ENCODE measurements at places on chromosomes 2 and 18. TPM values are rescaled to one million over a fixed set of nuclear protein-coding genes. Genes with fewer than 3 reads are reported as not detected.

DNA sequence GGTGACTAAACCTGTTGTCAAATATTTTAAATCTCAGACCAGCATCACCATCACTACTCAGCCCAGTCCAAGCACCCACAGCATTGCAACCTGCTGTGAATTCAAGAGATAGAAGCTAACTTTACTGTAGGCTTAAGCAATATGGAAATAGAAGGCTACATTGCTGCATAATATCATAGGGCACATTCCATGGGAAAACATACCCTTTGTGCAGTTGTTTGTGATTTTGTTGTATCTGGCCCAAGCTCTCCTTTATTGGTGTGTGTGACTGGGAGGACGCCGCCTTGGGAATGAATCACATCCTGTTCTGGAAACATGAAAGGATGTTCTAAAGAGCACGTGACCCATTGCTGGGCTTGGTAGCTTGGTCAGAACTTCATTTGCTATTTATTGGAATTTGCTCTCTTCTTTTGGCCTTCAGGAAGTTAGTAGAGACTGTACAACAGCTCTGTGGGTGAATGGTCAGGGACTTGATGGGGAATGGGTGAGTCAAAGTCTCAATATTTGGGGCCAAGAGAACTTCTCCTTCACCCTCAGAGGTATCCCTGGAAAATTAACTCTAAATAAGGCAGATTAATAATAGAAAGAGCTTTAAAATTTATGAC, 106.8 kb upstream of the SERPINE2 start:
- peaks cover 4% of the 10 kb centered on the region for H3K27me3 ChIP-seq
- no peaks in the 10 kb centered on the region for H3K4me1 ChIP-seq
- no peaks in the 10 kb centered on the region for H3K36me3 ChIP-seq
- no peak for DNase-seq
- H3K27ac ChIP-seq, result no peak overlapping the region

DNA sequence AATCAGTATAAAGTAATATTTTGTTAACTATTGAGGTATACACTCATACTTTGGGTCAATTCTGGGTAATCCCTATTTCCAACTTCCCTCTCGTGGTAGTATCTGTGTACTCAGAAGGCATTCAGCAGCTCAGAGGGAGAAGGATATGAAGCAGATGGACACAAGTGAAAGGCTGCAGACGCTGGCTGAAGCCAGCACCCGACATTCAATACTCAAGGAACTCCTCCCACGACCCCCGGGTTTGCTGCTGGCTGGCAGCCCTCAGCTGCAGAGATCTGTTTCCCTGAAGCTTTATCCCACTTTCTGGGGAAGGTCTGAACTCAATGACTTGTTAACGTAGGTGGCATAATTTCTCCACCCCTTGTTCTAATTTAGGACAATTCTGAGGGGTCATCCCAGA, 847.3 kb upstream of the SOX11 start:
- no peaks in the 10 kb centered on the region for H3K36me3 ChIP-seq
- DNase-seq, result no peak
- H3K4me3 ChIP-seq, result no peak overlapping the region

DNA sequence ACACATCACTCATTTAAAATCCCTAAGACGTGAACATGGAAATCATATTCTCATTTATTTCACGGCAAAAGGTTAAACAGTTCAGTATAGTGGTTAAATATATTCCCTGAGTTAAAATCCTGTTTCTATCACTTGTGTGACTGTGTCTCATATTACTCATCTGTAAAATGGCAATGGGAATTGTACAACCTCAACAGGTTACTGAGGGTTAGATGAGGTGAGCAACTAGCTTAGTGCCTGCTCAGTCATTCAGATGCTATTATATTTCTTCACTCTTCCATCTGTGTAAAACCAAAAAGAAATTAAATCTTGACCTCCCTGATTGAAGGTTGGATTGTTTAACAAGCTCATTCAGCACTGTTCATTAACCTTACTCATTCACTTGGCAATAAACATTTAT, 212.4 kb upstream of the STK17B start:
- no peak overlapping the region for H3K27ac ChIP-seq
- H3K36me3 ChIP-seq, result no peaks in the 10 kb centered on the region

DNA sequence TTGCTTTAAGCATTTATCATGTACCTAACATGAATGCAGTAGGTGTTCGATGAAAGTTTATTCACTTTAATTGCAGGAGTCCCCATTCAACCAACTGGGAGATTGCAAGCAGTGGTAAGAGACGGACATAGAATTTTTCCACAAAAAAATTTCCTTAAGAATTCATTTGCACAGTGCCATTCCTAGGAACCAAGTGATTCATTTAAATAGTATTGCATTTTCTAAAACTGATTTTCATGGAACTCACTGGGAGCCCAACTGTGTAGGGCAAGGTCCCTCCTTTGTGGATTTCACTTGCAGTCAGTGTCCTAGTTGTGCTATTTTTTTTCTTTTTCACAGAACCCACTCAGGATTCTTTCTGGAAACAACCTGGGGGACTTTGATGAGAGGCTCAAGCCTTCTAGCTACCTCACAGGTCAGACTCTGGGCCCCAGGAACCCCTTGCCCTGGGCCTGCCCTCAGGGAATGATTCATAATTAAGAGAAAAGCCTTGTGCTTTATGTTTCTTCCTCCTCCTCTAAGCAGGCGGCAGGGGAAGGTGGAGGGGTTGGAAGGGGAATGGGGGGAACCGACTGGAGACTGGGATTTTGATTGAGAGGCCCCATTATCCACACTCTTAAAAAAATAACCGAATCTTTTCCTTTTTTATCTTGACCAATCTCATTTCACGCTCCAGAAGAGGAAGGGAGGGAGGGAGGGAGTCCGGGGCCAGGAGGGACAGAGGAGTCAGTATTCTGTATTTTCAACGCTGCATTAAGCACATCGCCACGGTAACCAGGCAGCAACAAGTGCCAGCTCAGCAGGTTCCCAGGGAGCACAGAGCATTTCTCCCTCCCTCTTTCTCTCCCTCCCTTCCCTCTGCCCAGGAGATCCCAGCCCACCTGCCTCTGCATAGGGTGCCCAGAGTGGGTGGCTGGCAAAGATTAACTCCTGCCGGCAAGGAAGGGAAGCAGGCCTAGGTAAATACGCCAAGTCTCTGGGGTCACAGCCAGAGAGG, 51.8 kb downstream of the PSD4 start:
- DNase-seq, result no peak
- no peaks in the 10 kb centered on the region for H3K27me3 ChIP-seq
- H3K36me3 ChIP-seq, result no peaks in the 10 kb centered on the region
- no peak overlapping the region for H3K4me3 ChIP-seq

- H3K4me3 ChIP-seq, result no peak overlapping the region
- no peak for DNase-seq
- no peaks in the 10 kb centered on the region for H3K36me3 ChIP-seq
- H3K4me1 ChIP-seq, result no peaks in the 10 kb centered on the region
- H3K27ac ChIP-seq, result no peak overlapping the region
Measured at GRCh38 chr2:122421775-122422174, 666.3 kb downstream of the TSN start.

DNA sequence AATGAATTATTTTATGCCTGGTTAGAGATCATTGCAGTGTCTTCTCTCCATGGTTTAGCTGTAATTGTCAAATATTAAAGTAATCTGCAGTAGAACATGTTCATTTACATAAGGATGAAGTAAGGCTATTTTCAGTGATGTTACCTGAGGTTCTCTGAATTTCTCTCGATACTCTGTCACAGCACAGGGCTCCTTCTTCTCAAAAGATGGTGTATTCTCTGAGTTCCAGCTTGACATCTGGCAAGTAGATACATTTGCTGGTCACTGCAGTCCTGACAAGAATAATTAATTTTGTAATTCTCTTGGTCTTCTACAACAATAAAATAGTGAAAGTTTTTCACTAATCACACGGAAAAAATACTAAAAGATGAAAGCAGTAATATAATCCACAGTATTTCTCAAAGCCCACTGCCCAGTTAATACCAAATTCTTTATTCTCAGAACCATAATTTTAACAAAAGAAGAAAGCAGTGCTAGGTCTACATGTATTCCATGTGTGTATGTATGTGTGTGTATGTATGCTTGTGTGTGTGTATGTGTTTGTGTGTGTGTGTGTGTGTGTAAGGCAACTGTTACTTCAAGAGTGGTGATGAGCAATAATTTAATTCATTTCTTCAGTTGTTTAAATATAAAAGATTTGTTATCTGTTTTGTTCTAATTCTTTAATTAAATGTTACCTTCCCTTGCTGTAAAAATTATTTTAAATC, 1165.5 kb upstream of the SLC39A10 start:
- H3K27me3 ChIP-seq, result no peaks in the 10 kb centered on the region
- no peak for DNase-seq
- no peak overlapping the region for H3K4me3 ChIP-seq
- no peaks in the 10 kb centered on the region for H3K36me3 ChIP-seq
- H3K4me1 ChIP-seq, result no peaks in the 10 kb centered on the region

DNA sequence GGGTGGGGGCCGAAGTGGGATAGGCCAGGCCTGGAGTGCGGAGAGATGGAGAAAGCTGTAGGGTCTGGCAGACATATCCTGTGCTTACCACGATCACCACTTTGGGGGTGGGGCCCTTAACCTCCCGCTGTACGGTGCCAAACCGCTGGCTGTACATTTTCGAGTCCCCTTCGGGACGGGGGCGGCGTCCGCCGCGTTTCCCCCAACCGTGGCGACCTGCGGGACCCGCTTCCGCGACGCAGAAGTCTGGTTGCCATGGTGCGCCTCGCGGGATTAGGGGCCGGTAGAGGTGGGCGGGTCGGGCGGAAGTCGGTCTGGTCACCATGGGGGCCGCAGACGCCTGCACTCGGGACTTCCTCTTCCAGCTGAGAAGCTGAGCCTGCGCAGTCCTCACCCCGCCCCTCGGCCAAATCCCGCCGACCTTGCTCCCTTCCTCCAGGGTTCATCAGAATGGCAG, at the start of gene CFAP53:
Gene CFAP53 (minus strand): TSS at position 248 of the 457 bp plus-strand sequence. CDS start 91 bp downstream, at position 157.
- peak within 1 kb of the TSS; percentile 75 for H3K4me3 ChIP-seq
- H3K27me3 ChIP-seq, result no peaks in the 10 kb centered on the region
- H3K36me3 ChIP-seq, result peaks cover 26% of the 10 kb centered on the region
- H3K27ac ChIP-seq, result peak within 1 kb of the TSS; percentile 90
- peaks cover 31% of the 10 kb centered on the region for H3K4me1 ChIP-seq

- H3K36me3 ChIP-seq, result no peaks in the 10 kb centered on the region
- no peak overlapping the region for H3K4me3 ChIP-seq
- no peaks in the 10 kb centered on the region for H3K27me3 ChIP-seq
- H3K27ac ChIP-seq, result no peak overlapping the region
- no peaks in the 10 kb centered on the region for H3K4me1 ChIP-seq
Measured at GRCh38 chr2:192286093-192286701, 91.5 kb upstream of the TMEFF2 start.

DNA sequence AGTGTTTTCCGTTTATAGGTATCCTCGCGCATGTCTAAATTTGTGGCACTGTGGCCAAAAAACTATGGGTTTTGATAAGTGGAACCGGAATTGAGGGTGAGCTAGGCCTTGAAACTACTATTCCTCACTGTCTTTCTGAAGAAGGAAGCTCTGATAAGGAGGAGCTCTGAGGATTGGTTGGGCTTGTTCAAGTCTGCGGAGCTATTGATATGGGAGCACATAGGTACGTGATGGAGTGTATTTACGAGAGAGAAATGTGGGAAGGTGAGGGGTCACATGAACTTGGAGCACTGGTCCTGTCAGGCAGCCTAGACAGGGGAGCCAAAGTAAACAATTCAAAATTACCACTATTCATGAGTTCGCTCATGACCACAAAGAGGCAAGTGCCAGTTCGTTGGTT, 131.4 kb downstream of the BABAM2 start:
- H3K27ac ChIP-seq, result no peak overlapping the region
- no peak for DNase-seq
- H3K36me3 ChIP-seq, result no peaks in the 10 kb centered on the region
- no peak overlapping the region for H3K4me3 ChIP-seq
- H3K27me3 ChIP-seq, result no peaks in the 10 kb centered on the region
- H3K4me1 ChIP-seq, result no peaks in the 10 kb centered on the region

DNA sequence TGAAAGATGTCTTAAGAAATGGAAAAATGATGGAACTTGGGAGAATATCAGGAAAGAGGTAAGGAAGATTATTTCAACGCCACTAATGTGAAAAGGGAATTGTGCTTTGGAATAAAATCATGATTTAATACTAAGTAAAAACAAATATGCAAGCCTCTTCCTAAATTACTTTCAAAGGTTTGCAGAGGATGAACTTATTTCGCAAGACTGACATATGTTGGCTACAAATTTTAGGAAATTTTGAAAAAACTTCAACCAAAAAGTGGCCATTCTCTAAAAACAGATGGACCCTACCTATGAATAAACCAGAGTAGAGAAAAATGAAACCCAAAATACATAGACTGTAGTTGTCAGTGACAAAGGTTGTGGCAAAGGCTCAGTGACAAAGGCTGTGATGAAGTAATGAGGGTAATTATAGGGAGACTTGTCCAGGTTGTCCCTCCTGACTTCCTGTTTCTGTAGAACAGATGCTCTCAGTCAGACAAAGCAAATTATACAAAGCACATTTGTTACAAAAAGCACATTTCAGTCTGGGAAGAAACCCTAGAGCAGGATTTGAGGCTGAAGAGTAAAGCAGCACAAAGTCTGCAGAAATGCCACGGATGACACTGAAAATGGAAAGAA, 39.5 kb downstream of the SFT2D3 start:
- DNase-seq, result no peak
- H3K27me3 ChIP-seq, result no peaks in the 10 kb centered on the region
- no peak overlapping the region for H3K4me3 ChIP-seq
- peaks cover 15% of the 10 kb centered on the region for H3K36me3 ChIP-seq

DNA sequence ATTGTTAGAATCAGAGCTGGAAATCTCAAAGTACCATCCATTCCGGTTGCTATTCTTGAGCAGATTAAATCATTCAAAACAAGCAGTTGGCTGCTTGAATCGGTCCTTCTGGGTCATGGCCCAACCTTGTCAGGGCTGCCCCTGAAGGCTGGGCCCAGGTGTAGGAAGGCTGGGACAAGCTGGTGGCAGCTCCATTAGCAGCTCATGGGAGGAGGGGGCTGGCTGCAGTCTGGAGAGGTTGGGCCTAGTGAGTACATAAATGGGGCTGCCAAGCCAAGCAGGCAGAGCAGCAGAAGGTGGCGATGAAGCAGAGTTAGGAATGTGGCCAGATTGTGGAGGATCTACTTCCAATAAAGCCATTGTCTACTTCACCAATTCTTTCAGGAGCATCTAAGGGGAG, 81.4 kb downstream of the ADCYAP1 start:
- DNase-seq, result no peak
- no peaks in the 10 kb centered on the region for H3K36me3 ChIP-seq
- no peaks in the 10 kb centered on the region for H3K27me3 ChIP-seq
- H3K4me3 ChIP-seq, result no peak overlapping the region
- no peaks in the 10 kb centered on the region for H3K4me1 ChIP-seq
- no peak overlapping the region for H3K27ac ChIP-seq

The MEP1B gene
- total RNA-seq, result not detected
